ENCODE measurements at places on chromosomes 1 and 21.

GRCh38 chr1:12029720-12030339 lies 10.5 kb downstream of the MIIP start:
- no peak for DNase-seq

DNA sequence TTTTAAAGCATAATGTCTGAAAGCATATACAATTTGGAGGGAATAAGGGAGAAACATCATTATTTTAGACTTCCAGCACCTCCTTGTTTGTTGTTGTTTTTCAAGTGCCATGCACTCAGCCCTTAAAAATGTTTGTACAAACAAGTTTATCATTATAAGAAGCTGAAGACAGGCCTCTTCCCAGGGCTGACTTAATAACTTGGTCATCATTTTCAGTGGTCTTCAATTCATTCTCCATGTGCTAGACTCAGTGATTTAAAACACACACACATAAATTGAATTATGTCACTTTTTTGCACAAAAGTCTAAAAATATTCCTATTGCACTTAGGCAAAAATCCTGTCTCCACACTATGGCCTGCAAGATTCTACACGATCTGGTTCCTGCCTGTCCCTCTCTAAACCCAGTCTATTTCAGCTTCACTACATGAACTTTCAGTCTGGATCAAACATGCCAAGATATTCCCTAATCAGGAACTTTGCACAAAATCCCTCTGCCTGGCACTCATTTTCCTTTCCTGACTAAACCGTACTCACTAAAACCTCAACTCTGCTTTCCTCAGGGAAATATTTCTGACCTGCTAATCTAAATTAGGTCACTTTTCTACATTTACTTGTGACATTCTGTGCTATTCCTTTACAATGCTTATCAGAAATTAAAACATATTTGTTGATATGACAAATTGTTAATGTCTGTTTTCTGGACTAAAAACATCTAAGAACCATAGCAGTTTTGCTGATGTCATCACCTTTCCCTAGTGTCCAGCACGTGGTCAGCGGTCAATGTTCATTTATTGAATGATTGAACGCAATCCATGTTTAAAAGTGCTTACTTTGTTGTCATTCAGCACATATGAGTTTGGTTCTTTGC lies 14.8 kb upstream of the GBP5 start:
- DNase-seq, result no peak

DNA sequence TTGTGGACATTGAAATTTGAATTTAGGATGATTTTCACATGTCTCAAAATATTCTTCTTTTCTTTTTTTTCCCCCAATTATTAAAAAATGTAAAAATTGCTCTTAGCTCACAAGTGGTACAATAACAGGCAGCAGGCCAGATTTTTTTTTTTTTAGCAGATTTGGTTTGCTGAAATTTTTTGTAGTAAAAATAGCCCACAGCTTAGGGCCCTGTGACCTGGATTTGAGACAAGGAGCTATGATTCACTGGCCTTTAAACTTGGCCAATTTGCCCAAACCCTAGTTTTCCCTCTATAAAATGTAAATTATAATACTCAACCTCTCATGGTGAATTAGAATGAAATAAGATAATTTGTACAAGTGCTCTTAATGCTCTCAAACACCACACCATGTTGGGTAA lies 253.8 kb downstream of the DYRK1A start:
- no peak for DNase-seq

- no peak for DNase-seq
Observed at GRCh38 chr1:220511179-220511578, 16.8 kb upstream of the MARK1 start.

GRCh38 chr1:36866169-36866814 lies 168.0 kb downstream of the GRIK3 start:
- DNase-seq, result no peak

GRCh38 chr1:193031431-193031830 lies 27.7 kb downstream of the UCHL5 start:
- DNase-seq, result no peak

DNA sequence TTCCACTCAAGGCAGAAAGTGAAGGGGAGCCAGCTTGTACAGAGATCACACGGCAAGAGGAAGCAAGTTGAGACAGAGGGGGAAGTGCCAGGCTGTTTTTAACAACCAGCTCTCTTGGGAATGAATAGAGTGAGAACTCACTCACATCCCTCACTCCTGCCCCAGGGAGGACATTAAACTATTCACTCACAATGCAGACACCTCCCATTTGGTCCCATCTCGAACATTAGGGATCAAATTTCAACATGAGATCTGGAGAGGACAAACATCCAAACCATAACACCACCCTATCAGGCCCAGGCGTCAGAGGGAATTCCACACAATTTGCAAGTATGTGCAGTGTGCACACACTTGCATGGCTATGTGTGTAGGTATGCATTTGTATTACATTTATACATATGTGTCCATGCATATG lies 62.7 kb downstream of the DMAP1 start:
- DNase-seq, result peak; percentile 90

- no peak for DNase-seq
Observed at GRCh38 chr1:70051926-70052325, 153.5 kb downstream of the LRRC40 start.

DNA sequence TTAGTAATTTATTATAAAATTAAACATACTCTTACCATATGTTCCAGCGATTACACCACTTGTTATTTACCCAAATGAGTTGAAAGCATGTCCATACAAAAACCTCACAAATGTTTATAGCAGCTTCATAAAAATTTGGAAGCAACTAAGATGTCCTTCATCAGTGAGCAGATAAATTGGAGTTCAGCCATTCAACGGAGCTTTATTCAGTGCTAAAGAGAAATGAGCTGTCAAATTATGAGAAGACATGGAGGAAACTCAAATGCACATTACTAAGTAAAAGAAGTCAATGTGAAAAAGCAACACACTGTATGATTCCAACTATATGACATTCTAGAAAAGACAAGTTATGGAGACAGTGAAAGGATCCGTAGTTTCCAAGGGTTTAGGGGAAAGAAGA lies 606.7 kb upstream of the TMPRSS15 start:
- no peak for DNase-seq

GRCh38 chr1:234722270-234722704 lies 112.3 kb upstream of the IRF2BP2 start:
- no peak for DNase-seq
